Suppressor macrophage treated with lipopolysaccharide for 1 hour (primary cell): ENCODE measurements at places on chromosomes 3 and 15.

DNA sequence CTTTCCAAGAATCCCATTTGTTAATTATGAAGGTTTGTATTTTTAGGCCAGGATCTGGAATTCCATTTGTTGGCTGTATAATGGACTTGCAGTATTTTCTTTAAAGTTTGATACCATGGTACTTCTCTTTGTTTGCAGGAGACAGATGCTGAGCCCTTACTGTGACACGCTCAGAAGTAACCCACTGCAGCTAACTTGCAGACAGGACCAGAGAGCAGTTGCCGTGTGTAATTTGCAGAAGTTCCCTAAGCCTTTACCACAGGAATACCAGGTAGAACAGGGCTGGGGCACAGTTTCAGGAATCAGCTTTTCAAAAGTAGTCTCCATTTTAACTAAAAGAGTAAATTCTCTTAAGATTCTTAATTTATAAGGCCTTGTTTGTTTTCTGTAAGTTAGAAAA is 59.1 kb downstream of the LMLN start:
- no peak for DNase-seq

- DNase-seq = no peak
Measured at GRCh38 chr3:192259661-192260060, 467.7 kb downstream of the FGF12 start.

- no peak for DNase-seq
Measured at GRCh38 chr3:120369037-120369467, 19.9 kb upstream of the LRRC58 start.

DNA sequence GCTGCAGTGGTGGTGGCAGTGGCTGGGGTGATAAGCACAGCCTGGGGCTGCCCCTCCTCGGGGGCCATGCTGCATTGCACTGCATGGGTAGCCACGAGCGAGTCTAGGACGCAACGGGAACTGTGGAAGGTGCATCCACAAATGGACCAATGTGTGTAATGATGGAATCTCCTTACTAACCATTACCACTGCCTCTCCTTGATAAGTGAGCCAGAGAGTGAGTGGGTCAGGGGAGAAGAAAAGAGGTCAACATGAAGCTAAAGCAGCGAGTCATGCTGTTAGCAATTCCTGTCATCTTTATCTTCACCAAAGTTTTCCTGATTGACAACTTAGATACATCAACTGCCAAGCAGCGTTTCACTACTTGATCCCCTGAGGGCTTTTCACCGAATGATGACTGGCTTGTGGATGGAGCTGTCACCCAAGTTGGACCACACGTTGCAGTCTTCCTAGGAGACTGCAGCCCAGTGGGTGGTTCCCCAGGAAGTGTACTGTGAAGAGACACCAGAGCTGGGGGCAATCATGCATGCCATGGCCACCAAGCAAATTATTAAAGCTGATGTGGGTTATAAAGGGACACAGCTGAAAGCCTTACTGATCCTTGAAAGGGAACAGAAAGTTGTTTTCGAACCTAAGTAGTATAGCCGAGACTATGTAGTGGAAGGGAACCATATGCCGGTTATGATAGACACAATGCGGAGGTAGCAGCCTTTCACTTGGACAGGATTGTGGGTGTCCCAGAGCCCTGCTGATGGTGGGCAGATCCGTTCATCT is 20.6 kb downstream of the SAMD7 start:
- DNase-seq = no peak
